ENCODE measurements at places on chromosomes 6 and 20.
A peak's percentile ranks its signal among the peaks of the same experiment; 100 is the strongest.

DNA sequence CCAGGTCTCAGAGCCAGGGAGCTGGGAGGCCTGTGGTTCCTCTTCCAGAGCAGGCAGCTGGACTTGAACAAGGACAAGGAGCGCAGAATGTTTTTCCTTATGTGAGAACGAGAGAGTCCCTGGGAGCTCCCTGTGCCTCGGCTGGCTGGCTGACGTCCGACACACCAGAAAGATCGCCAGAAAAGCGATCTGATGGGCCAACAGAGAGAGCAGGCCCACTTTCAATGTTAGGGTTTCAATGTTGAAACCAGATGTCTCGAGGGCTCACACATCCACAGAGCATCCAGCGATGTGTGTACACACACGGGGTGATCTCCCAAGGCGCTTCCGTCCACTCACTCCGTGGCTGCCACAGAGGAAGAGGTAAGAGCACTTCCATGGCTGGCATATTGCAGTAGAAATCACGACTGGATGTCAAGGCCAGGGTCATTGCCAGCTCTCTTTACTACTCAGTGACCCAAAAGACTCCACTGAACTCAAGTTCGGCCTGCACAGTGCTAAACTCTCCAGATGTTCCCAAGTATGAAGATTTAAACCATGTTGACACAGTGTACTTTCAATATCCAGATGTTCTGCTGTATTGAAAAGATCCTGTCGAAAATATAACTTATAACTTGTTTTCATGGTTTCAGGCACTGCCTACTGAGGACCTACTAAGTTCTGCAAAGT is 70.8 kb upstream of the FOXC1 start:
- DNase-seq = no peak

- no peak for DNase-seq
Observed at GRCh38 chr6:142771162-142771561, 173.8 kb downstream of the HIVEP2 start.

GRCh38 chr6:170226647-170227046 is 64.2 kb downstream of the DLL1 start:
- no peak for DNase-seq

DNA sequence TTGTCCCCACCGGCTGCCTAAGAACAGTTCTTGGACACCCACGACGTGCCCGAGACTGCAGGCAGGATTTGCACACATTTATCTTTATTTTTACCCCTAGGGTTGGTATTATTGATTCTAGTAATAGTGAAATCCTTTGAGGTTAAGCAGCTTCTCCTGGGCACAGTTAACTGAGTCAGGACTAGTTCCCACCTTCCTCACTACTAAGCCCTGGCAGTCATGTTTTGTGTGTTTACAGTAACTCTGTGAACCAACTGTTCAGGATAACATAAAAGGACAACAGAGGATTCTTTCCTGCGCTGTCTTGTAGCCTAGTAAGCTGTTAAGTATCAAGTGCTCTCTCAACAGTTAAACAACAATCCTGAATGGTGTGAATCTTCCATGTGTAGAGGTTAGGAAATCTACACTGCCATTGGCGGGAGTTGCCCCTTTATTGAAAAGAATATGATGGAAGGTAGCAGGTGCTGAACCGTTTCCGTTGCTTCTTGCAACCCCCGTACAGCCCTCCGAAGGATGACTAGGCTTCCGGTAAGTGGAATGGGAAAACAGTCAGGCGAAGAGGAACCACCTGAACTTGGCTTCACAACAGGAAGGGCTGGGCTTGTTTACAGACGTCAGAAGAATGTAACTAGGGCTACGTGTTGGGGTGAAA is 979 bp upstream of the SOD2 start:
- peak; percentile 51 for DNase-seq

DNA sequence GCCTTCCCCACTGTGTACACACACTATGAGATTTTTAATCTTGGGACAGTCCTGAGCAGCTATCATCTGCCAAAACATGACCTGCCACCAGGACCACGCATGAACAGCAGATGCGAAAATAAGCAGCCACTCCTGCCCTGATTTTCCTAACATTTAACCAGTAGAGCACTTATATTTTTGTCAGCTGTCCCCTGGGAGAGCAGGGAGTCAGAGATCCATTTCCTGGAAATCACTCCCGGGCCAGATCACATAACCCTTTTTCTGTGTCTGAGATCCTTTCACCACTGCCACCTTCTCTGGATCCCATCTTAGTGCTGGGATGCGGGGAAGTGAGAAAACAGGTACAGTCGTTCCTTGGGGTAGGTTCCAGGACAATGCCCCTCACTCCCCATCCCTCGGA is 5.7 kb downstream of the SDCBP2 start:
- no peak for DNase-seq

DNA sequence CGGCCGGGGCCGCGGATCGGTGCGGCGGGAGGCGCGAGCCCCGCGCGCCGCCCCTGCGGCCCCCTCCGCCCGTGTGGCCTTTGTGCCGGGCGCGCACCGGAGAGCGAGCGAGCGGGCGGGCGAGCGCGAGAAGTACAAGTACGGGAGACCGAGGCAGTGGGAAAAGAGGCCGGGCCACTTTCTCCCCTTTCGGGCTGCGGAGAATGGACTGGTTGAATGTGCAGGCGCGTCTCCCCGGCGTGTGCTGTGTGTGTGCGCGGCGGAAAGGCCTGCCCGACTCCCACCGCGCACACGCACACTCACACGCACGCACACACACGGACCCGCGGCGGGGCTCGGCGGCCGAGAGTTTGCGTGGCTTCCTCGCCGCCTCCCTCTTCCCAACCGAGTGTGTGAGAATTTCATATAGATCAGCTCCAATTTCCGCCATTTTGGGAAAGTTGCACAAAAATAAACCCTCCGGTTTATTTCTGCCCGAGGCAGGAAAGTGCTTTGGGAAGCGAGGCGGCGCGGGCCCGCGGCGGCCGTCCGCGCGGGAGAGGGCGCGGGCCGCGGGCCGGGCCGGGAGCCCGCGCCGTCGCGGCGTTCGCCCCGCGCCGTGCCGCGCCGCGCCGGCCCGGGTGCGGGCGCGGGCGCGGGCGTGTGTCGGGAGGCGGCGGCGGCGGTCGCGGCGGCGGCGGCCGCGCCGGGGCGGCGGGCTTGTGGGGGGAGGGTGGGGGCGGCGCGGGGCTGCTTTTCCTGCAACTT is 1.1 kb downstream of the L3MBTL3 start:
- DNase-seq = peak; percentile 21

- no peak for DNase-seq
Observed at GRCh38 chr6:5096482-5096881, 11.3 kb downstream of the PPP1R3G start.

DNA sequence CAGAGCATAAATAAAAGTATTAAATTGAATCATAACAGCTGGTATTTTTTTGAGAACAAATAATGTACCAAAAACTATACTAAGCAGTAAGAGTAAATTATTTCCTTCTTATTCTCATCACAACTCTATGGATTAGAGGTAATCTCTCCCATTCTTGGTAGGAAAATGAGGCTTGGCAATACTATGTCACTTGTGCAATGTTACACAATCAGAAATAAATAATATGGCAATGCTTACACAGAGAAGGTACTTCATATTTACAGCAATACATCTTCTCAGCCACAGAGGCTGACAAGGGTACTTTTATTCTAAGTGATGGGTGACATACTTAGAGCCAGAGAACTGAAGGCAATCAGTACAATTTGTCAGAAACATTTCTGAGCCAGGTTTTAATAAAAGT is 3.9 kb downstream of the DST start:
- no peak for DNase-seq

GRCh38 chr6:1251198-1252155 is 60.4 kb upstream of the FOXQ1 start:
- DNase-seq = no peak

GRCh38 chr6:44301106-44301505 is 12.0 kb downstream of the AARS2 start:
- no peak for DNase-seq

- DNase-seq = no peak
Observed at GRCh38 chr20:53658322-53658721, 64.7 kb upstream of the ZNF217 start.

DNA sequence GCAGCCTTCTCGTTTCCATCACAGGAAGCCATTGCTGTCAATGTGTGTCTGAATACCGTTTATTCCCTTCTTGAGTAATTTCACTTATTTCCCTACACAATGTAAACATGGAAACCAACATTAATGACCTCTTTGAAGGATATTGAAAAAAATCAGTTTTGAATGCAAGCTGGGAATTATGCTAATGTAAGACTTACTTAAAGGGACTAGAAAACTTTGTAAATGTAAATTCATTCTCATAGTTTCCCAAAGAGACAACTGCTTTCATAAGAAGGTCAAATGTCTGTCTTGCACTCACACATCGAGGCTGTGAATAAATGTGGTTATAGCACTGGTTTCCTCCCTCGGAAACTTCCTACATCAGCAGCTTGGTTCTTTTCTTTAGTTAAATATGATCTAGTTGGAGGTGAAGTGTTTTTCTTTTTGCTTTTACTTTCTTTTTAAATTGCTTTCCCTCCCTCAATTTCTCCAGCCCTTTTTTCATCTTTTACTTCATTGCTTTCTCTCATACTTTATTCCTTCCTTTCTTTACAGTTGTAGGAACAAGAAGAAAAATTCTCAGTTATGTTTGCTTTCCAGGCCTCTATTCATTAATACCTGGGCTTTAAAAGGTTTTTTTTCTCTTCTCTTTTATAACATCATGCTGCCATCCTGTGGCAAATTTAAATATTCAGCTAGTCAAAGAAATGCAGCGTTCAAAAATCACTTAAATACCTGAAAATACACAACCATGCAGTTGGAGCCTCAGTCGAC is 108.3 kb downstream of the TNFAIP3 start:
- DNase-seq = no peak

DNA sequence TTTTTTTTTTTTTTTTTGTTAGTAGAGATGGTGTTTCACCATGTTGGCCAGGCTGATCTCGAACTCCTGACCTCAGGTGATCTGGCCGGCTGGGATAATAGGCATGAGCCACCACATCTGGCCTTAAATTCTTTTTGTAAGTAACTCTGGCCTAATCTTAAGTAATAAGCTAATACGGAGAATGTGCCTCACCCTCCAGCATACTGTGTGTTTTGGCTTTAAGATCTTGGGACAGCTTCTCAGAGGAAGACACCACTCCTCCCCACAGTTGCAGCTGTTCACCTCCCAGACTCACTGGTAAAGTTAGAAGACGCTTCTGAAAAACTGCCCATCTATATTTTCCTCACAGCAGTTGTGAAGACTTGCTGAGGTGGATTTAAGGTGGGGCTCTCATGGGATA is 120.8 kb downstream of the CCDC170 start:
- no peak for DNase-seq

All from T-helper 2 cell (primary cell).